ENCODE measurements at places on chromosomes 16 and 17. TPM values are rescaled to one million over a fixed set of nuclear protein-coding genes. Genes with fewer than 3 reads are reported as not detected.
A peak's percentile ranks its signal among the peaks of the same experiment; 100 is the strongest.

DNA sequence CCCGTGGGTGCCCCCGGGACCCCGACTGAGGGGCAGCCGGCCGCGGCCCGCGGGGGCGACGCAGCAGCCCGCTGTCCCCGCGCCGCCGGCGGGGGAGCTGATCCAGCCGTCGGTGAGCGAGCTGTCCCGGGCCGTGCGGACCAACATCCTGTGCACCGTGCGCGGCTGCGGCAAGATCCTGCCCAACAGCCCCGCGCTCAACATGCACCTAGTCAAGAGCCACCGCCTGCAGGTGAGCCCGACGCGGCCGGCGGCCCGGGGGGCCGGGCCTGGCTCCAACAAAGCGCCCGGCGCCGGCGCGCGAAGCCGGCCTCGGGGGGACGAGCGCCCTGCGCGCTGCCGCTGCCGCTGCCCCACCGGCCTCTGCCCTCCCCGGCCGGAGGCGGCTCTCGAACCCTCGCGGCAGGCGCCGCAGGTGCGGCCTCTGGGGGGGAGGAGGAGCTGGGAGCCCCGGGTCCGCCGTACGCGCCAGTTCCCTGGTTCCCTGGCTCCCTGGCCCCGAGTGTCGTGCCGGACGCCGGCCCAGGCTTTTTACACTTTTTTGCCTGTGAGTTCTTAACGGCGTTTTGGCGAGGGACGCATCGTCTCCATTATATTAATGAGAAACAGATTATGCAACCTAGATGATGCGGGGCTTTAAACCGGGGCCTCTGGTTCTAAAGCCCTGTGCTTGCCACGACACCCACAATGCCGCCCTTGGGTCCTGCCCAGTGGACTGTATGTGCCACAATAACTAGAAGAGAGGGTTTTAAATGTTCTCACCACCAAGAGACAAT, 521 bp downstream of the ATMIN start:
- DNase-seq = peak; percentile 5

DNA sequence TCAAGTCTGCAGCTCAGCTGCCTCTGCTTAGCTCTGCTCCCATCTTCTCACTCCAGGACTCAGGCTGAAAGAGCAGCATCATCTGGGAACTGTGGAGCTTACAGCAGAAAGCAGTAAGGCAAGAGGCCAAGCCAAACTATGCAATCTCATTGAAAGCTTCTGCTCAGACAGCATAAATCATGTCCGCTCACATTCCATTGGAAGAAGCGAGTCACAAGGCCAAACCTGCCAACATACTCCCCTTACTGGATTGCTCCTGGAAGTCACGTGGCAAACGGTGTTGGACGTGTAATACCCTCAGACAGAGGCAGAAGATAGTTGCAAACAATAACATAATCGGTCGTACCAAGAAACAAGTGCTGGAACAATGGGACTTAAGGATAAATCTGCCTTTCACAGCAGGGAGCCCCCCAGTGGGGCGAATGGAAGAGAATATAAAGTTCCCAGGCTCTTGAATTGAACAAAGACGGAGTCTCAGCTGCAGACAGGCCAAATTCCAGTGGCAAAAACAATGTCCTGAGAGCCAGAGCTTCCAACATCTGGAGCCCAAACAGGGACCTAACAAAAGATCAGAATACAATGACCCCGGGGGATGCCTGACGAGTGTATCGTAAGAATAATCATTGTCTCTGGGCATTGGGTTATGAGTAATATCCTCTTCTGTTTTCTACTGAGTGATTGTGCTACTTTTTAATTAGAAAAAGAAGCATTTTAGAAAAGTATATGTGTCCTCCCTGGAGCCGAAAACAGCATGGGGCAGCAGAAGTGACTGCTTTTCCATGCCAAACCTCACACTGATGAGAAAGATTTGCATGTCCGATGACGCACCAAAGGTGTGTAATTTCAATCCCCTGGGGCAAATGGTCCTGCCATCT, 68.4 kb downstream of the CMC2 start:
- peak; percentile 27 for DNase-seq

DNA sequence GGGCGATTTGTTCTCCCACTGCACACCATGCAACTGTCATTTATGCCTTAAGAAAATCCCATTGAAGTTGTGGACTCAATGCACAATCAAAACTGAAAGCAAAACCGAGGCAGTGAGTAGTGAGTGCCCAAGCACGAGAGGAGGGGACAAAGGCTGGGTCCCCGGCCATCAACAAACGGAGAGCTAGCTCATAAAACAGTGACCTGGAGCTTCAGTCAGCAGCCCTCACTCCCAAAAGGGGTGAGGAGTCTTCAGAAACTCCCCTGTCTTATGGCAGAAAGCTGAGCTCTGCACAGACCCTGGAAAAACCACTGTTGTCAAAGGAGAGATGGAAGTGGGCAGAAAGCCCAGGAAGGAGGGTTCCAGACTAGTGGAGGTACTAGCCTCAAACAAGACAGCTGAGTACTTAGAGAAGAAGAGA, 96.9 kb downstream of the ADCY9 start:
- DNase-seq = no peak

DNA sequence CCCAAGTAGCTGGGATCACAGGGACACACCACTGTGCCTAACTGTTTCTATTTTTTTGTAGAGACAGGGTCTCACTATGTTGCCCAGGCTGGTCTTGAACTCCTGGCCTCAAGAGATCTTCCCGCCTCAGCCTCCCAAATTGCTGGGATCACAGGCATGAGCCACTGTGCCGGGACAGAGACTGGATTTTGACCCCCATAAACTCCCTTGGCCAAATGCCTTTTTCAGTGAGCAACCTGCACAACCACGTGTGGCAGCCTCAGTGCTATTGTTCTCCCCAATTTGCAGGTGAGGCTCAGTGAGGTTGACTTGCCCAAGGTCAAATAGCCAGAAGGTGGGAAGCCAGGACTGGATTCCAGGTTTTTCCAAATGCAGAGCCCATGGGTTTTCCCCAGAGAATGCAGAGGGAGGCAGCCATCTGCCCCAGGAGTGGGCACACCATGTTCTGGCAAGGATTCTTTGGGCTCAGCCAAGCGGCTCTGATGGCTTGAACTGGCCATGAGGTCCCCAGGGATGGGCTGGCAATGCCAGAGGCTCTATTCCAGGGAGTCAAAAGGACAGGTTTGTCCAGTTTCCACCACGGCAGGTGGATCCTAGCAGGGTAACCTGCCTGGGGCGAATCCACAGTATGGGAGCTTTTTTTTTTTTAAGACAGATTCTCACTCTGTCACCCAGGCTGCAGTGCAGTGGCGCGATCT, 1.8 kb downstream of the IL27 start:
- DNase-seq = no peak

- no peak for DNase-seq
Observed at GRCh38 chr17:5942687-5943086, 127.5 kb upstream of the WSCD1 start.

The KRTAP9-2 gene
- not detected for polyA plus RNA-seq

The SLC13A5 gene
- polyA plus RNA-seq = 1.1 TPM

The SLFN12 gene
- 23.7 TPM for polyA plus RNA-seq

DNA sequence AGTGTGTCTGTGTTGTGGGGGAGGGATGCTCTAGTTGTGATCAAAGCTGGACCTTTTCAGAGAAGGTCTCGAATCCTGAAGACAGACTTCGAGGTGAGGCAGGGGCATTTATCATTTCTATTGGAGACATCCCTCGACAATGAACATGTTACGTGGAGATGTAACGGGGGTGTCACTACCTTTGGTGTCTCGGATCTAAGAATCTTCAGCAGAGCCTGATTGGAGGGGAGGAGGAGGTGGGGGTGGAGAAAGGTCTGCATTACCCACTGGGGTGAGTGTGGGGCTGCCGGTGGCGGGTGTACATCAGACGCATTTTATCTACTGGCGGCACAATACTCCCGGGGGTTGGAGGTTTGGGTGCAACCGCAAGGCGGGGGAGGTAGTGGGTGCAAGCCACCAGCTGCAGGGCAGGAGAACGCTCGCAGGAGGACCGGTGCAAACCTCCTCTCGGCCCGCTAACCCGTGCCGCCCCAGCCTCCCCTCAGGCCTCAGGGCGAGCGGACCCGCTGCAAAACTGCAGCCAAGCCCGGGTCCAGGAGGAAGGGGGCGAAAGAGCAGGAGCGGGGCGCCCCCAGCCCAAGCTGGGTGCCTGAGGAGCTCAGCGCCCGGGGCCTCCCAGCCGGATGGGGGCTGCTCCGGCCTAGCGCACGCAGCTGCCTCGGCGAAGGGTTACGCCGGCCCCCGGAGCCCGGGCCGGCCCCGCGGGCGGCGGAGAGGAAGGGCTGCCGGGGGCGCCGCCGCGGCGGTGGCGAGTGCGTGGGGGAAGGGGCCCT, 735 bp downstream of the ZNF652 start:
- no peak for DNase-seq

- no peak for DNase-seq
Observed at GRCh38 chr16:65413861-65414260, 292.0 kb upstream of the CDH11 start.

The CPNE7 gene
- polyA plus RNA-seq = 2.0 TPM

- DNase-seq = no peak
Observed at GRCh38 chr17:66301864-66302741, at the start of gene PRKCA. TSS of gene PRKCA (plus strand) at chr17:66302613.

The RNF227 gene
- 3.4 TPM for polyA plus RNA-seq

The EFNB3 gene
- 23.7 TPM for polyA plus RNA-seq

DNA sequence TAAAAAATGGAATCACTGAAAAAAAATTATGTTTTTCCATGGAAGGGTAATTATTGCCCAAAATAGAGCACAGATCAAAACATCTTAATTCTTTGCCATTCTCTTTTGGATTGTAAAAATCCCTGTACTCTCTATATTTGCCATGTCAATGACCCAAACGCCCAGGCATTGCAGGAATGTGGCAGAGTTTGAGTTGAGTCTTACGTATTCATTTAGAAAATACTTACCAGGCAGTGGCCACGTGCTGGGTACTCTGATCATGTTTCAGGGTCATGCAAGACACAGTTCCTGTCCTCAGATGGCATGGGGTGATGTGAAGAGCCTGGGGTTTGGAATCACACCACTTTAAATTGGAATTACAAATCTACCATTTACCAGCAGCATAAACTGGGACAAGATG, 267.7 kb downstream of the ABCC12 start:
- DNase-seq = no peak

The SPNS3 gene
- polyA plus RNA-seq = 2.4 TPM

DNA sequence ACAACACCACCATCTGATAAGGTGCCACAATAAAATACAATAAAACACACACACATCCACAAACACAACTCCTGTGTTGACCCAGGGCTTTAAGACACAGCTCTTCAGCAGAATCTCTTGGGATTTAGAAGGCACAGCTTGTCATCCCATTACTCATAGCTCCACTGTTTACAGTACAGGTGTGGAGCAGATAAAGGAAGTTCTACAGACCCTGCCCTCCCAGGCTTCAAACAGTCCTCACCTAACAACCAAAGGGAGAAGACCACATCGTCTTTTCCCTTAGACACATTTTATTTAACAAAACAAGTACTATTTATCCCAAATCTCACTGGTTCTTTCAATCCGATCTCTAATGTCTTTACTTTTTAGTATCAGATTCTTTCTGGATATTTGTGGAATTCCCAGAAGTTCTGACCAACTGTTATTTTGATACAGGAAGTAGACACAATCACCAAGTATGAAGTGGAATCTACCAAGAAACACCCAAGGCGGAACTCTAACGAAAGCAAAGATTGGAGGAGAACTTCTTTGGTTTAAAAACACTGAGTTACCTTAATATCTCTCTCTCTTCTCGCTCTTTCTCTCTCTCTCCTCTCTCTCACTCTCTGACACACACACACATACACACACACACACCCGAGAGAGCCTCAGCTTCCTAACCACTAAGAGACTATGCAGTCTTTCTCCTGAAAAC, 46.1 kb downstream of the CYTH1 start:
- no peak for DNase-seq

DNA sequence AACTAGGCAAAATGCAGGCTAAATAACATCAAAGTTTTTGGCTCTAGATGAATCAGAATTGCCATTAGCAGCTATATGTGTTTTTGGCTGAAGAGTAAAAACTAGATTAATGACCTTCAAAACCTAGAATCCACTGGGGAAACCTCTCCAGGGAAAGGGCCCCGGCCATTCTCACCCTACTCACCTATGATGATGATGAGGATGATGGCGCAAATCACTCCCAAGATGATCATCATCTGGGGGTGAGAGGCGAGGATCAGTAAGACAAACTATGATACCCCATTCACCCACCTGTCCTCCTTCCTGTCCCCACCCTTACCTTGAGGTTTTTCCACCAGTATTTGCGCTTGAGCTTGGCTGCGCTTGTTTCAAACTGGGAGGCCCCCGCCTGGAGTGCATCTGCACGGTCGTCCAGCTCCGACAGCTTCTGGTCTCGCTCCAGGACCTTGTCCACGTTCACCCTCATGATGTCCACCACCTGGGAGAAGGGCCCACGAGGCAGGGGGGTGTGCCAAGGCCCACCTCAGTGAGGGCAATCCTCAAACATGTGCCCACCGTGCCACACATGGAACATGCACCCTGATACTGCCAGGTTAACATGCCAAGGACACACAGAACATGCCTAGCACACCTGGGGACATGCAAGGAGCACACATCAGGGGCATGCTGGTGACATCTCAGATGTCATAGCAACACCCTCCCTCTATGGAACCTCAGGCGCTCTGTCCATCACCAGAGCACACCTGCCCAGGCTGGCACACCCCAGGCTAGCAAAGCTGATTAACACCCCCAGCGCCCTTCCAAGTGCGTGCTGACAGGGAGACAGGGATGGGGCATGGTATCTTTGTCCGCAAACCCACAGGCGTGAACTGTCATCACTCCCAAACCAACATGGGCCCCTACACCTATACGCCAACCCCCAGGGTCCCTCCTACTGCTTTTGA, 1.2 kb downstream of the VAMP2 start:
- DNase-seq = no peak

- no peak for DNase-seq
Observed at GRCh38 chr16:23359092-23359760, 57.1 kb downstream of the SCNN1B start.

DNA sequence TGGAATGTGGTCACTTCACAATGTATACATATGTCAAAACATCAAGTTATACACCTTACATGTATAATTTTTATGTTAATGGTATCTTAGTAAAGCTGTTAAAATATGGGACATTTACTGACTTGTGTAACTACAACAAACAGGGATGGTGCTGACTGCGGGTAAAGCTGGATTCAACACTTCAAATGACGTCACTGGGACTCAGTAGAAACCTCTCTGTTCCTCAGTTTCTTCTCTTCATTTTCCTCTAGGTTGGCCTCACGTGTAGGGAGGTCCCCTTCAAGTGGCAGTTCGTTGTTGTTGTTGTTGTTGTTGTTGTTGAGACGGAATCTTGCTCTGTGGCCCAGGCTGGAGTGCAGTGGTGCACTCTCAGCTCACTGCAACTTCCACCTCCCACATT, 182.9 kb downstream of the RBFOX1 start:
- no peak for DNase-seq

Data from right renal cortex interstitium (tissue), 3 donors.